ENCODE measurements at places on chromosomes 12 and 14. TPM values are rescaled to one million over a fixed set of nuclear protein-coding genes. Genes with fewer than 3 reads are reported as not detected.

Gene ACRBP
- 3.9 TPM for total RNA-seq

- peaks cover 97% of the 10 kb centered on the region for H3K36me3 ChIP-seq
- H3K4me1 ChIP-seq: peaks cover 35% of the 10 kb centered on the region
- no peaks in the 10 kb centered on the region for H3K27me3 ChIP-seq
- peak overlapping the region; percentile 98 for H3K27ac ChIP-seq
Measured at GRCh38 chr14:68879321-68879781, 86.5 kb upstream of the ZFP36L1 start.

DNA sequence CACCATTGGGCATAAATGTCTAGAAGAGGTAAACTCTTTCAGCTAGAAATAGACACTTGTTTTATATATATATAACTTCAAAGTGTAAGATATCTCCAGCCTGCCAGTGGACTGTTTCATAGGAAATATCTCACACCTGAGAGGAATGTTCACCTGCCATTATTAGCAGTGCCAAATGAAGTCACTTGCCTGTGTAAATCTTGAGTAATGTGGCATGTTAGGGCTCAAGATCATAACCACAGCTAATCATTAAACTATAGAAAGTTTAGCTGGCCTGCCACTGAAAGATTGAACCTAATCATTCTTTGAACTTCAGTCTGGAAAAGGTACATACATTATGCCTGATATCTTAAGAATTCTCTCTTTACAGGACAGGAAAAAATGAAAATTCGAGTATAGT lies 25.5 kb upstream of the KCNJ8 start:
- no peak for DNase-seq
- no peaks in the 10 kb centered on the region for H3K4me1 ChIP-seq
- H3K36me3 ChIP-seq: no peaks in the 10 kb centered on the region
- H3K27me3 ChIP-seq: no peaks in the 10 kb centered on the region

Gene PA2G4
- 52.9 TPM for total RNA-seq

DNA sequence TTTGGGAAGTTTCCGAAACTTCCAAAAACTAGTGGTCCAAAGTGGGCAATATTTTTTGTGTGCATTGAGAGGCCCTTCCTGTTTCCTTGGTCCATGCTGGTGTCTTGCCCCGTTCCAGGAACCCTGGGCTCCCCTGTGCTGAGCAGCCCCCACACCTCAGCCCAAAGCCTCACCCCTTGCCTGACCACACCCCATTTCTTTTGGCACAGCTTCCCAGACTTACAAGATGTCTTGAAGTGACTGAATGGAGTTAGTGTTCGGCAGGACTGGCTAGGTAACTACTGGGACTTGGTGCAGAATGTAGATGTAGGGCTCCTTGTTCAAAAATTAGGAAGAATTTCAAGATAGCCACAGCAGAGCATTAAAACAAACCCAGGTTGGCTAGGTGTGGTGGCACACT lies 68.6 kb downstream of the ETV6 start:
- H3K4me3 ChIP-seq: no peak overlapping the region
- no peaks in the 10 kb centered on the region for H3K27me3 ChIP-seq
- no peaks in the 10 kb centered on the region for H3K36me3 ChIP-seq
- H3K4me1 ChIP-seq: peaks cover 44% of the 10 kb centered on the region
- DNase-seq: no peak

Gene HCAR1
- not detected for total RNA-seq

GRCh38 chr12:1171657-1172408 lies 180.8 kb downstream of the ERC1 start:
- no peaks in the 10 kb centered on the region for H3K27me3 ChIP-seq
- no peaks in the 10 kb centered on the region for H3K36me3 ChIP-seq
- peaks cover 4% of the 10 kb centered on the region for H3K4me1 ChIP-seq
- H3K4me3 ChIP-seq: no peak overlapping the region
- H3K27ac ChIP-seq: no peak overlapping the region
- DNase-seq: no peak

- H3K4me3 ChIP-seq: no peak overlapping the region
- H3K27ac ChIP-seq: no peak overlapping the region
- H3K4me1 ChIP-seq: no peaks in the 10 kb centered on the region
- H3K36me3 ChIP-seq: no peaks in the 10 kb centered on the region
Measured at GRCh38 chr14:70014406-70015095, 135.3 kb downstream of the SMOC1 start.

Gene KCNA1
- 2.4 TPM for total RNA-seq

DNA sequence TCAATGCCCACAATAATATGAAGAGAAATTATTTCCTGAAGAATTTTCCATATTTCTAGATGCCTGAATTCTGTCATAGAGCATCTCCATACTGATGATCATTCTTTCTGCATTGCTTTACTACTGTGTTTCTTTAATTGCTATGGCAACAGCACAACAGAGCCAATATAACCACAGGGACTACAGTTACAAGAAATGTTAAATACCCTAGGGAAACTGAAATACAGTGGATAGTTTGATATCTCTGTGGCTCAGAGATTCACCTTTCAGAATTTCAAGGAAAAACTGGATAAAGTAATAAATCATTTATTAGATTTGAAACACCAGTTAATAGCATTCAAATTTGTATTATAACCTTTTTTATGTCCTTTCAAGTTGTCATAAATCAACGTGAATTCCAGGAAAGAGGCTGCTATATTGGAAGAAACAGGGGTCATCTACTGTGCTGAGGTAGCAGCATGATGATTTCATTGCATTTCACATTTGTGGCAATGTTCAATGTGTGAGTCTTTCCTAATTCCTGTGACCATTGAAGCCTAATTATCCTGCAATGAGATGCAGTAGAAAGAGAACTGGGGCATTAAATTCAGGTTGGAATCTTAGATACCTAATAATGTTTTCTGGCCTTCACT lies 267.1 kb downstream of the LRFN5 start:
- H3K27ac ChIP-seq: no peak overlapping the region
- H3K4me1 ChIP-seq: peaks cover 12% of the 10 kb centered on the region
- H3K27me3 ChIP-seq: no peaks in the 10 kb centered on the region
- no peak overlapping the region for H3K4me3 ChIP-seq
- DNase-seq: no peak

Gene IL31
- total RNA-seq: not detected

Gene YLPM1
- 40.7 TPM for total RNA-seq

DNA sequence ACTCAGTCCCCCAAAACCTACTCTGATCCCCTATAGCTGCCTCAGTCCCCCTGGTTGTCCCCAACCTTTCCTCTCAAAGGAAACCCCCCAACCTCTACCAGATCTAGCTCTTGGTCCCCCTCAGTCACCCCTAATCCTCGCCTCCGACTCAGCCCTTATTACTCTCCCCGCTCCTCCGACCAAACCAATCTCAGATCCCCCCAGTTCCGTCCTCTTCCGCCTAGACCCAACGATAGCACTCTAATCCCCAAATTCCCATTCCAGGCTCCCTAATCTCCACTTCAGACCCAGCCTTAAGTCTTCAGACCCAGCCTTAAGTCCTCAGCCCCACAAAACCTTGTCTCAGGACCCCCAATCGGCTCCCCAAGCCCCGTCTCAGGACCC lies 612 bp downstream of the VPS37B start:
- H3K27me3 ChIP-seq: no peaks in the 10 kb centered on the region
- no peak for DNase-seq
- peak overlapping the region; percentile 82 for H3K27ac ChIP-seq

GRCh38 chr14:56206596-56206995 lies 88.4 kb downstream of the PELI2 start:
- H3K4me3 ChIP-seq: no peak overlapping the region
- H3K36me3 ChIP-seq: no peaks in the 10 kb centered on the region
- H3K4me1 ChIP-seq: peaks cover 10% of the 10 kb centered on the region
- no peak overlapping the region for H3K27ac ChIP-seq

DNA sequence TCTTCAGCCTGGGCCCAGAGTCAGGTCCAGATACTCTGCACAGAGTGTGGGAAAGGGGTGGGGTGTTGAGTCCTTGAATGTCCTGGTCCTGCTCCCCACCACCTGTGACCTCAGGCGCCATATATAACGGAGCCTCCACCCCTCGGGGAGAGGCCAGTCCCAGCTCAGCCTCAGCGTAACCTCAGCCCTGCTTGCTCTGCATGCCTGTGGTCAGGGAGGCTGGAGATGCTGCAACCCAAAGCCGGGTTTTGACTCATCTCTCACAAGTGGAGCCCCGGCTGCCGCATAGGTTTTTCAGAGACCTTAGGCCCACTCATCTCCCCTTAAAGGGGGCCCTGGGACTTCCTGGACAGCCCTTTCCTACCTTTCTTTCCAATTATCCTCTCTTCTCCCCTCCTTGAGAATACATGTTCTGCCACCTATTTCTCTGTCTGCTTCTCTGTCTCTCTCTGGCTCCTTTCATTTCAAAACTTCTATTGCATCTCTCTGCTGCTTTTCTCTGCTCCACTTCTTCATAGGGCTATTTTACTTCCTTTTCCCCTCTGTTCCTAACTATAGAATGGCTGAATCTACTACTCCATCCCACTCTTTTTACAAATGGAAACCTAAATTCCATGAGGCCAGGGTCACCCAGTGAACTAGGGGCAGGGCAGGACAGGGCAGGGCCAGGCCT lies 1.2 kb downstream of the ITGB7 start:
- H3K27me3 ChIP-seq: no peaks in the 10 kb centered on the region
- H3K4me3 ChIP-seq: no peak overlapping the region
- H3K36me3 ChIP-seq: peaks cover 3% of the 10 kb centered on the region
- peaks cover 13% of the 10 kb centered on the region for H3K4me1 ChIP-seq
- no peak for DNase-seq
- no peak overlapping the region for H3K27ac ChIP-seq

DNA sequence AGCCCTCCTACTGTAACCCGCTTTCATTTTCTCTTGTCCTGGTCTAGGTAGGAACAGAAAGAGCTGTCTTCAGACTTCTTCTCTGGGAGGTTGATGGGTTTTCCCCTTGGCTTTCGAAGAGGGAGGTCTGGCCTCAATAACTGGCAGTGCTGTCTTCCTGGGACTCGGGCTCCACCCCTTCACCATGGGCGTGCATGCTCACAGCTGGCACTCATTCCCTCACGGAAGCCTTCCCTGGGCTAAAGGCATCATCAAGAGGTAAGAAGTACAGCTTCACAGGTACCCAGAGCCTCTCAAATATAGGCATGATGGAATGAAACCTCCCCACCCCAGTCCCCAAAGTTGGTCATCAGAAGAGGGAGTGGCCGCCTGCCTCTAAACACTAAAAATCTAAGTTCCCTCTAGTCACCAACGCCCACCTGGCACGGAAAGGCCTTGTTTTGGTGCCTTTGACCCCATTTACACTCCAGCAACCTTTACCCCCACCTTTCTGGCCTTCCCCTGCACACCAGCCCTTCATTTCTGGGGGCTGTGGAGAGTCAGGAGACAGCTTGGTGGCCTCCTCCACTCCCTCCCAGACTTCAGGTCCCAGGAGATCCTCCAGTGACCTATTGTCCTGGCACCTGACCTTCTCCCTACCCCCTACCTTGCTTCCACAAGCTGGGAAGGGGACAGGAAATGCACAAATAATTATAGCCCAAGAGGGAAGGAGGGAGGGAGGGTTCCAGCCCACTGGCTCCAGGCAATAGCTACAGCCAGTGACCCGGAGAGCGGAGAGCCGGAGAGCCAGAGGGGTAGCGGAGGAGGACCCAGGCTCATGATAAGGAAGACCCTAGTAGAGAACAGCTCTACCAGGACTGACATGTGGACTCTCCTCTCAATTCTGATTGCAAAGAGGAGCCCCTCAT lies 2.8 kb downstream of the RAPGEF3 start:
- no peak for DNase-seq
- H3K4me3 ChIP-seq: peak overlapping the region; percentile 3

Gene PIWIL1
- total RNA-seq: not detected

Gene EPYC
- total RNA-seq: not detected

- no peaks in the 10 kb centered on the region for H3K27me3 ChIP-seq
- no peaks in the 10 kb centered on the region for H3K4me1 ChIP-seq
- H3K4me3 ChIP-seq: no peak overlapping the region
- no peak overlapping the region for H3K27ac ChIP-seq
Measured at GRCh38 chr12:52670961-52671360, 9.2 kb downstream of the KRT1 start.

Gene GCH1
- 8.1 TPM for total RNA-seq

DNA sequence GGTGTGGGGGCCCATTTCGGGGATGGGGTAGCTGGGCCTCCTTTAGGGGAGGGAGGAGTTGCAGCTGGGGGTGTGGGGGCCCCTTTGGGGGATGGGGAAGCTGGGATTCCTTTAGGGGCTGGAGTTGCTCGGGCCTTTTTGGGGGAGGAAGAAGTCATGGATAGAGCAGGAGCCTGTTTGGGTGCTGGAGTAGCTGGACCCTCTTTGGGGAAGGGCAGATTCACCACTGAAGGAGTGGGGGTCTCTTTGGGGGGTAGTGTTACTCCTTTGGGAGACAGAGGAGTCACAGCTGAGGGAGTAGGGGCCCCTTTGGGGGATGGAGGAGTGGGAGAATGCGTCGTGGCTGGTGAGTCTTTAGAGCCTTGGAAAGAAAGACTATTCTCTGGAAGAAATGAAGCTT lies 6.5 kb downstream of the NACA start:
- no peaks in the 10 kb centered on the region for H3K27me3 ChIP-seq
- H3K36me3 ChIP-seq: peaks cover 30% of the 10 kb centered on the region

GRCh38 chr14:37512173-37512572 lies 82.9 kb downstream of the FOXA1 start:
- no peak overlapping the region for H3K4me3 ChIP-seq
- DNase-seq: no peak

- no peak overlapping the region for H3K4me3 ChIP-seq
- no peaks in the 10 kb centered on the region for H3K36me3 ChIP-seq
- H3K27ac ChIP-seq: no peak overlapping the region
- DNase-seq: peak; percentile 28
Measured at GRCh38 chr12:108747563-108747962, 16.2 kb upstream of the CORO1C start.

DNA sequence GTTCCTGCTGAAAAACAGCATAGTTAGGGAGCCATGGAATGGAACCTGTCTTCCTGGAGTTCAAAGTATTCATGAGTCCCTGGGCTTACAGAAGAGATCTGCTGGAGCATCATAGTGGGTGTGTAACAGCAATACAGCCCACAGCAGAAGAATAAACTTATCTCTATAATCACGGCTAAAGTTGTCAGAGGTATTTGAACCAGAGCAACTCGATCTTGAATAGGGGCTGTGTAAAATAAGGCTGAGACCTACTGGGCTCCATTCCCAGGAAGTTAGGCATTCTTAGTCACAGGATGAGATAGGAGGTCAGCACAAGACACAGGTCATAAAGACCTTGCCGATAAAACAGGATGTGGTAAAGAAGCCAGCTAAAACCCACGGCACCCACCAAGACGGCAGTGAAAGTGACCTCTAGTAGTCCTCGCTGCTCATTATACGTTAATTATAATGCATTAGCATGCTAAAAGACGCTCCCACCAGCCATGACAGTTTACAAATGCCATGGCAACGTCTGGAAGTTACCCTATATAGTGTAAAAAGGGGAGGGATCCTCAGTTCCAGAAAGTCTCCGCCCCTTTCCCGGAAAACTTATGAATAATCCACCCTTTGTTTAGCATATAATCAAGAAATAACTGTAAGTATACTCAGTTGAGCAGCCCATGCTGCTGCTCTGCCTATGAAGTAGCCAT lies 223.4 kb downstream of the PCNX1 start:
- H3K4me3 ChIP-seq: no peak overlapping the region
- no peak for DNase-seq
- no peaks in the 10 kb centered on the region for H3K27me3 ChIP-seq
- H3K4me1 ChIP-seq: no peaks in the 10 kb centered on the region

- H3K4me3 ChIP-seq: no peak overlapping the region
- H3K27ac ChIP-seq: peak overlapping the region; percentile 26
- no peaks in the 10 kb centered on the region for H3K4me1 ChIP-seq
- no peaks in the 10 kb centered on the region for H3K27me3 ChIP-seq
- no peaks in the 10 kb centered on the region for H3K36me3 ChIP-seq
- no peak for DNase-seq
Measured at GRCh38 chr14:100065942-100066574, 836 bp downstream of the EVL start.

Gene SYNDIG1L
- under 0.01 TPM for total RNA-seq

Data from sigmoid colon (tissue), 7 donors.